ENCODE measurements at places on chromosomes 4 and X. TPM values are rescaled to one million over a fixed set of nuclear protein-coding genes. Genes with fewer than 3 reads are reported as not detected.

Gene ITIH6
- not detected for polyA plus RNA-seq

Gene HSFX4
- 0.12 TPM for polyA plus RNA-seq

Gene H2BW2
- polyA plus RNA-seq = not detected

Gene PLXNB3
- 8.3 TPM for polyA plus RNA-seq

Gene TCP11X2
- not detected for polyA plus RNA-seq

Gene RADX
- polyA plus RNA-seq = 0.34 TPM
